Activated CD8-positive, alpha-beta memory T cell treated with anti-CD3 and anti-CD28 coated beads for 4 hours (primary cell): ENCODE measurements at places on chromosomes 6 and 20.

DNA sequence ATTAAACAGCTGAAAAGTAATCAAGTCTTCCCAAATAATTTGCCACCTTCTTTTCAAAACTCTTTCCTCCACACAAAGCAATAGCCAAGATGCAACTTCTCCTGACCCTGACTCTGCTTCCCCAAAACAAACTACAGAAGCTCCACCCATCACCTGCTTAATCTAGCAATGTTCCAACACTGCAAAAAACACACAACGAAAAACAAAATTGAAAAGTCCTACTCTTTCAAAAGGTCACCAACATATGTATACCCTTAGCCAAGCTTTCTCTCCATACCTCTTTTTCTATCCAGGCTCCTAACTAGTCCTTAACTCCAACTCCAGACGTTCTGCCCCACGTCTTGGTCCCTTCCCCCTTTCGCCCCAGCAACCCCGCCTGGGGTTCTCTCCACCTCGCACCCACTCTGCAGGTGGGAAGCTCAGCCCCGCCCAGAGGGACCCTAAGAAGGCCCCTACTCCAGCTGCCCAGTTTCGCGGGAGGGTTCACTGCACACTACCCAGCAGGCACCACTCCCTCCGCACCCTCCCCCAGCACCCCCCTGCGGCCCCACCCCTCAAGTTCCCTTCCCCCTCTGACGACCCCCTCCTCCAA lies 717 bp downstream of the CSNK2A1 start:
- DNase-seq: no peak

- DNase-seq: no peak
These were observed 632.2 kb downstream of the HACE1 start for GRCh38 chr6:104227508-104227907.

- no peak for DNase-seq
These were observed 5.3 kb upstream of the FNDC1 start for GRCh38 chr6:159163901-159164370.

GRCh38 chr6:112145080-112145573 lies 57.7 kb downstream of the FAM229B start:
- no peak for DNase-seq

- no peak for DNase-seq
These were observed 34.0 kb upstream of the NUP153 start for GRCh38 chr6:17740559-17741220.

DNA sequence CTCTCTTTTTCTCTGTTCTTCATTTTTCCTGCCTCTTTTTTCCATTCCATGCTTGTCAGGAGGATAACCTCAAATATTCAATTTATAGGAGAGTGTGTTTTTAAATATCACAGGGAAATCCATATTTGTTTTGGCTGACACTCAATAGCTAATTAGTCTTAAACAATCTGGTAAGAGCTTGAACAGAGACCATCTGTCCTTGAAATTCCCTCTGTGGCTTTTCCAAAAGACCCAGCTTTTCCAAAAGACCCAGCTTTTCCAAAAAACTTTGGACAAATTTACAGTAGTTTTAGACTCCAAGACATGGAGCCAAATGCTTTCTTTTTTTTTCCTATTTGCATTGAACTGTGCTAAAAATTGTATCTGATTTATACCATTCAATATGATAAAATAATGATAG lies 127.4 kb upstream of the FAM83B start:
- DNase-seq: no peak

DNA sequence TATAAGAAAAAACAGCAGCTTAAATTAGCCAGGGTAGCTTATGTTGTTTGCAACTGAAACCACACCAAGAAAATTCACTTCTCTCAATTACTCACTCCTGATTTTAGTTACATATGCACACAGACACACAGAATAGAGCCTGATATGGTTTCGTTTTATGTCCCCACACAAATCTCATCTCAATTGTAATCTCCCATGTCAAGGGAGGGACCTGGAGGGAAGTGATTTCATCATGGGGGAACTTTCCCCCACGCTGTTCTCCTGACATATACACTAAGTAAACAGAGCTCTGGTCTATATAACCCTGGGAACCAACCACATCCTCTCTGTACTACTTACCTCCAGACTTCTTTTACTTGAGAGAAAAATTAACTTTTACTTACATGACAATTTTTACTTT lies 9.8 kb downstream of the OR12D1 start:
- DNase-seq: no peak

DNA sequence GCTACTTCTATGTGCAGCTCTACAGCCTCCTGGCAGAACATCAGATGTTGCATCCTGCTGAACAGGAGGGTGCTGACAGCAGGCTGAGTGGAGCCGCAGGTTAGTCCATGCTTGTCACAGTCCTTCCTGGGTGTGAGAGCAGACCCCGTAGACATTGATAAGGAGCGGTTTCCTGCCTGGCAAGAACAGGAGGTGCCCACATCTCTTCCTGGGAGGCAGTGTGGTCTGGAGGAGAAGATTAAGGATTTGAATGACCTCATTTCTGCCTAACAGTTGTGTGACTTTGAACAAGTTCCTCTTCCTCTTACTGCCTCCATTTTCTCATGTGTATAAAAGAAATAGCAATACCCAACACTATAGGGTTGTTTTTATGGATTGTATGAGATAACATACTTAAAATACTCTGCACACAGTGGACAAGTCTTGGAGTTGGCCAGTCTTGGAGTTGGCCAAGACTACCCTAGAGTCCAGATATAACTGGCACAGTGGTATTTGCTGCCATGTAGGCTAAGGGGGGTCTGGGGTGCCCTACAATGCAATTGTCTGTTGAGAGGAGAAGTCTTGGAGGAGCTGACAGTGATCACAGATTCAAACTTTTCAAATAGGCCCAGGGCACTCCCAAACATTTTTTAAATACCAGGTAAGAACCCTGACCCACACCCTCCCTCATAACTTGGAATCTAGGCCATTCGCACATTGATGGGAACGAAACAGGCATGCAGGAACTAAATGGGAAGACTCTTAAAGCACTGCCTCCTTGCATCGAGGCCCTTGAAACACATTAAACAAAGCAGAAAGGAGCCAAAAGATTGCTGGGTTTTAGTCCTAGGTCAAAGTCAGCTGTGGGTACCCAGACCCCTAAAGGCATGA lies 32.6 kb upstream of the TBC1D7 start:
- no peak for DNase-seq

- DNase-seq: no peak
These were observed 25.5 kb upstream of the HELZ2 start for GRCh38 chr20:63599396-63600050.

DNA sequence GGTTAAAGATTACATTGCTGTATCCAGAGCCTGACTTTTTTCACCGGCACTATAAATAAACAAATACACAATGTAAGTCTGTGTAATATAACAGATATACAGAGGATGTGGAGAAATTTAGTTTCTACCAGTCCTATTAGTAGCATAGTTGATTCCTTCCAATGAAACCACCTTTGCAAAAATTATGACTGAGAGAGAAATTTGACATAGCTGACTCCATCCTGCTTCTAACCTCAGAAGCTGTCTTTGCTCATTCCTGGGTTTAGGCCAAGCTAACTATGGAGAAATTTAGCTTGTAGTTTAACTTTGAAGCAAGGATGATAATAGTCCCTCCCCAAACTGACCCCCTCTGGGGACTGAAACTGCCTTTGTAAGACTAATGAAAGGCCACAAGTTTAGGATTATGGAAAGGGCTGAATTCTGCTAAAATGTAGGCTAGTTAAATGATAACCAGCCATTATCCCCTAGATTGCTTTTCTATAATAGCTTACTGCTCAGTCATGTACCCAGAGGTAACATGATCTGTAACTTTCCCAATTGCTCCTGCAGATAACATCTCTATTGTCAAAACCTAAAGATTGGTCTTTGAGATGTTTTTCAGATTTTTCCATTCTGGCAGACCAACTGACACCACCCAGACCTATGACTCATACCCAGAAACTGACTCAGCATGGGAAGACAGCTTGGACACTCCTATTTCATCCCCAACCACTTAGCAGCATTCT lies 172.8 kb upstream of the ARG1 start:
- DNase-seq: no peak

- peak; percentile 34 for DNase-seq
These were observed 732 bp upstream of the STXBP5 start for GRCh38 chr6:147203311-147204059.

DNA sequence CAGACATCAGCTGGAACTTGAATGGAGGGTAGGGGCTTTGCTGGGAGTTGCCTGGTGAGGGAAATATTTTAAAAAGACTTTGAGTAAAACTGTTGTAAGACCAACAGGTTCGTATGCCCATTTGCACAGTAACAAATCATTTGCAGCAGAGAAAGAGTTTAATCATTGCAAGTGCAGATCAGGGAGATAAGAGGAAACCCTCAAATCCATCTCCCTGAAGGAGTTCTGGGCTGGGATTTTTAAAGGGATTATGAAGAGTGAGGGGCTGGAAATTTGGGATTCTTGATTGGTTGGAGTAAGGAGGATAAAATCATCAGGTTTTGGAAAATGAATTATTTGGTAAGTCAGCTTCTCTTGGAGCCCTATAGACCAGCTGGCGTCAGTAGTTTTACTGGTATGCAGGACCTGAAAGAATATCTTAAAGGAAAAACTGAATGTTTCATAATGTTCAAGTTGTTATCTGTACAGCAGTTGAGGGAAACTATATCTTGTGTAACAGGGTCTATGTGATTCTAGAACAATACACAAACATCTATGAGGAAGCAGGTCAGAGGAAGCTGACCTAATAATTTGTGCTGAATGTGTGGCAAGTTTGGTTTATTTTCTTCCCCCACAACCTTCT lies 295.5 kb downstream of the PLCB1 start:
- no peak for DNase-seq

- DNase-seq: no peak
These were observed 40.3 kb upstream of the CD93 start for GRCh38 chr20:23126281-23127061.

GRCh38 chr20:61120595-61121515 lies 131.2 kb upstream of the CDH4 start:
- DNase-seq: no peak

- no peak for DNase-seq
These were observed 4.3 kb downstream of the GABBR1 start for GRCh38 chr6:29628419-29629281.

- DNase-seq: no peak
These were observed 170.5 kb upstream of the RGS17 start for GRCh38 chr6:153301602-153302001.

GRCh38 chr6:161626132-161626676 lies 352.3 kb upstream of the AGPAT4 start:
- DNase-seq: no peak

DNA sequence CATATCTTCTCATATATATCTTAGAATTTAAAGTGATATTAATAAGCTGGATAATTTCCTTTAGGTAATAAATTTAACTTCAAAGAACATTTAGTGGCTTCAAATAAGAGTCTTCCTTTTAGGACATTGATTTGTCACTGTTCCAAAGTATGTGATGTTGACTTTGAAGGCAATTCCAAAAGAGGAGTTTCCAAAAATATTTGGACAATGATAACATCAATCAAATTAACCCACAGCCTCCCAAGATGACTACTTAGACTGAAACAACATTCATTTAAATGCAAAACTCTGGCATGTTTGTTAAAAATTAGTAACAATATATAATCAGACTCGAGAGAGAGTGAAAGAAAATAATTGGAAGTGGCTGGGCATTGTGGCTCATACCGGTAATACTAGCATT lies 211.1 kb downstream of the OGFRL1 start:
- no peak for DNase-seq

GRCh38 chr6:114042267-114043016 lies 71.5 kb upstream of the HDAC2 start:
- no peak for DNase-seq

- DNase-seq: no peak
These were observed 101.2 kb downstream of the NUS1 start for GRCh38 chr6:117776441-117776840.

- no peak for DNase-seq
These were observed 36.4 kb upstream of the SMOC2 start for GRCh38 chr6:168404560-168404959.

GRCh38 chr20:34774449-34774848 lies 51.0 kb downstream of the NCOA6 start:
- no peak for DNase-seq

DNA sequence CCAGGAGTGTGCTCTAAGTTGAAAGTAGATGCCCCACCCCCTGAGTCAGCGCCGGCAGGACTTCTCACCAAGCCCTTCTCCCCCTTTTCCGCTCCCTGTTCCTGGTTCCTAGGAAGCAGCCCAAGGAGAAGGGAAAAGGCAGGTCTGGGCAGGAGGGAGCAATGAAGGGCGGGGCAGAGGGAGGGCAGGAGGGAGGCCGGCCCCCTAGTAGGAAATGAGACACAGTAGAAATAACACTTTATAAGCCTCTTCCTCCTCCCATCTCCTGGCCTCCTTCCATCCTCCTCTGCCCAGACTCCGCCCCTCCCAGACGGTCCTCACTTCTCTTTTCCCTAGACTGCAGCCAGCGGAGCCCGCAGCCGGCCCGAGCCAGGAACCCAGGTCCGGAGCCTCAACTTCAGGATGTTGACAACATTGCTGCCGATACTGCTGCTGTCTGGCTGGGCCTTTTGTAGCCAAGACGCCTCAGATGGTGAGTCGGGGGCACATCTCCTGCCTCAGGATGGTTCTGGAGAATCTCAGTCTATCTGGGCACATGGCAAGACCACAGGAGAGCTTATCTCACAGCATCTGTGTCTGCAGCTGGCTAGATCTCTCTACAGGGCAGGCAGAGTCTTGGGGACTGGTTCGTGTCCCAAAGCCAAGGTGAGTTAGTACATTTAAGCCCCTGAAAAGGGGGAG lies at the start of gene PROCR:
PROCR (plus strand) TSS at position 320 of the 681 bp plus-strand sequence; CDS start at position 403, 83 bp downstream.
- no peak for DNase-seq

- no peak for DNase-seq
These were observed 137.5 kb downstream of the FOXA2 start for GRCh38 chr20:22446613-22447446.

- no peak for DNase-seq
These were observed 17.3 kb downstream of the NAA20 start for GRCh38 chr20:20034486-20034885.

DNA sequence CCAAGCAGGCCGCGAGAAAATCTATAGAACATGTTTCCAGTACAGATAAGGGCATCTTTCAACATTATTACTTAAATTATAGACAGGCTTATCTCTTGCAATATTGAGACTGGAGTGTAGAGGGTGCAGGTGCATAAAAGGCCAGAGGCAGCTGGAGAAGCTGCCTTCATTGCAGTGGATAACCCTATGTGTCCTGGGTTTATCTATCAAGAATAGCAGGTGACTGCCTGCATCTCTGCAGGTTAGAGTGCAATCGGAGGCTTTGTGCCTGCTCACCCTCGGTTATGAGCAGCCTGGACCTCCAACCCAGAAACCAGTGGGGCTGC lies 28.7 kb upstream of the ECI2 start:
- no peak for DNase-seq
